SW 1271 (cell line): ENCODE measurements at places on chromosomes 1 and 21.
A peak's percentile ranks its signal among the peaks of the same experiment; 100 is the strongest.

GRCh38 chr1:21344098-21344749 lies 54.0 kb upstream of the ECE1 start:
- DNase-seq, result no peak

GRCh38 chr1:39959651-39960333 lies 4.8 kb downstream of the MFSD2A start:
- DNase-seq, result no peak

GRCh38 chr1:67722292-67722944 lies 37.4 kb downstream of the GADD45A start:
- no peak for DNase-seq

DNA sequence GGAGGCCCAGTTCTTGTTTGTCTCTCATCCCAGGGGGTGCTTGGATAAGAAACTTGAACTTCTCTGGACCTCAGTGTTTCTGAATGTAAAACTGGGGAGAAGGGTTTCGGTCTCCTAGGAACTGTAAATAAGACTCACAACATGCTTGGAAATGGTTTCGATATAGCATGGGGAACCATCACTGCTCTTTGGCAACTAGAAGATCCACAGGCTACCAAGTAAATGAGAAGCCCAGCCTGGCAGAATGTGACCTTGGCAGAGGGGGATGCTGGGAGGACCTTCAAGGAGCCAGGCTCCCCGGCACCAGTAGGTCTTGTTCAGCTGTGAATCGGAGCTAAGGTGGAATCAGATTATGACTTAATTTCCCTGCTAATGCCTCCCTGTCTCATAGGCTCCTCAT lies 3.7 kb downstream of the ARL8A start:
- no peak for DNase-seq

- no peak for DNase-seq
These were observed 56.1 kb downstream of the STYXL2 start for GRCh38 chr1:167149793-167150491.

DNA sequence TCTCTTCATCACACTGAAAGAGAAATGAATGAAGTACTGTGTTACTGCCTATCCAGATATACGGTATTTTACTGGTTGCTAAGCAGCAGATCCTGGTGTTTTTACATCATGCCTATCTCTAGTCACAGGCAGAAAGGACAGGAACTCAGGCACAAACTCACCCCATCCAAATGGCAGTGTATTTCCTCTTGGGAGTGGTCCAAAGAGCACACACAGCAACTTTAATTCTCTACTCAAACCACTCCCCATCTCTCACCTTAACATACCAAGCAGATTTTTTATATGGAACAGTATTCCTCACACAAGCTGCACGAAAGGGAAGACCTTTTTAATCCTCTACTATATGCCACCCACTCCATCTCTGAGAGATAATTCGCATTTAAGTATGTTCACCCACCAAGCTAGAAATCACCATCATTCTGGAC lies 27.3 kb downstream of the EIF4G3 start:
- peak; percentile 77 for DNase-seq

DNA sequence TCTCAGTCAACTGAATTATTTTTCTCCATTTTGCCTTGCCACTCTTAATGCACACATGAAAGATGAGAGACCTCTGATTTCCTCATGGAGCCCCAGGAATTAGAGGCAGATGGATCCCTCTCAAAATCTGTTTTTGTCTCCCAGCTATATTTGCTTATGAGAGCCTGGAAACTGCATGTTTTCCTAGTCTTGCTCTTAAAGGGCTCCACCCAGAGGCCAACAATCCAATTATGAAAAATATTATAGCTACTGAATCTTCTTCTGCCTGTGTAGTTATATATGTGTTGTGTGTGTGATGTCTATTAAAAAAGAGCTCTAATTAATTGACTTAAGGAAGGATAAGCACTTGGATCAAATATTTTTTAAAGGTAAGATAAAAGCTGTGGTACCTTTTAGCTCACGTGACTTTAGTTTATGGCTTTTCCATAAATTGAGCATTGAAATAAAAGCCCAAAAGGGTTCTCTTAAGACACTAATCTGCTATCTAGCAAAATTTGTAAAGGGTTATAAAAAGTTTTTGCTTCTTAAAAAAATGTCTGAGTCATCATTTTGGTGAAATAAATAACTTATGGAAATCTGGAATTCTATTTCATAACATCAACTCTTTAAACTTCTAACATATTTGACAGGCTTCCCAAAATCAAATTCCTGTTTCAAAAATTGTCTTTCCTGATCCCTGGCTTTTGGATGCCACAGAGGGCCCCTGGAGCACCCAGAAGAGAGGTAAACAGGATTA lies 31.2 kb upstream of the TSPEAR start:
- no peak for DNase-seq

DNA sequence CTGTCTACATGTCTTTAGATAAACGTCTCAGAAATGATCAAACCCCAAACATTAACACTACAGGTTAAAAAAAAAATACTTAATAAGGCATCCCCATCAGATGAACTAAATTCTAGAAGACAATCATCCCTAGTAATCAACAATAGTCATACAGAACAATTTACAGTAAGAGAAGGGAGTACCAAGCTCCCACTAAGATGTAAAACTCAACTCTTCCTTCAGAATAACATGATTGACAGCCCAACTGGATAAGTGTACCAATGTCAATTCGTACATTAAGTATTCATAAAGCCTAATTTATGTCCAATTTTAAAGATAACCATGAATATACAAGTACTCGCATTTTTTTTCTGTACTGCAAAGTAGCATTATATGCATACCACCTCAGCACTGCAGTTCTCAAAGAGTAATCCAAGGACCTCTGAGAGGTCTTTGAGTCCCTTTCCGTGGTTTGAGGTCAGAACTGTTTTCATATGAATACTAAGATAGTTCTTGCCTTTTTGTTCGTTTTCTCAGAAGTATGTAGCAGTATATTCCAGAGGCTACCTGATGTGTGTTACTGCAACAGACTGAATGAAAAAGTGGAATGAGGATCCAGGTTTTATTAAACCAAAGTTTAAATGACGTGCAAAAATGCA lies 6.6 kb downstream of the SCAF4 start:
- DNase-seq, result no peak

GRCh38 chr1:114081437-114082303 lies 72.0 kb downstream of the SYT6 start:
- no peak for DNase-seq

DNA sequence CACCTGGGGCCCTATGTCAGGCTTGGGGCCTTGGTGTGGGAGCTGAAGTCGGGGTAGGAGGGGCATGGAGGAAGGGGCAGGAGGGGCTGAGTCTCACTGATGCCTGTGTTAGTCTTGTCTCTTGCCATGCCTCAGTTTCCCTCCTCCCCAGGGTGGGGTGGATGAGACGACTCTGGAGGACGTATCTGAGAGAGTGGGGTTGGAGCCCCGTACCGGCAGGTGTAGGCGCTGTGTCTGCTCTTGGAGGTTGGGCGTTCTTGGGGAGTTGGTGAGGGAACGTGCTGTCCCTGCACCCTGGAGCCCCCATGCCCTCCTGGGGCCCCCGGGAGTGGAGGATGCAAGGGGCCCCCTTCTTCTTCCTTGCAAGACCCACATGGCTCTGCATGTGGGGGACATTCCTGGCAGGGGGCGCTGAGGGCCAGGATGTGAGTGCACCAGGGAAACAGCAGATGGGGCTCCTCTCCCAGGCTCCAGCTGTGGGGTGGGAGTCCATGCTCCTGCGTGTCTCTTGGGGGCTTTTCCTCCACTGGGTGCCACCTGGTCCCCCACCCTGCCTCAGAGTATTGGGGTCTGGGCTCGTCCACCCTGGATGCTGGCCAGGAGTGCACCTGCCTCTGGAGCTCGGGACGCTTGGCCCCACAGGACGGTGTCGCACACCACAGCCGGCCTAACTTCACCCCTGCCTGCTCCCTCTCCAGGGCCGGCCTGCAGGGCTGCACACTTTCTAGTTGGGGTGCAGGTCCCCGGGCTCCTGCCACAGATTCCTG lies 1.4 kb upstream of the TNFRSF14 start:
- no peak for DNase-seq

DNA sequence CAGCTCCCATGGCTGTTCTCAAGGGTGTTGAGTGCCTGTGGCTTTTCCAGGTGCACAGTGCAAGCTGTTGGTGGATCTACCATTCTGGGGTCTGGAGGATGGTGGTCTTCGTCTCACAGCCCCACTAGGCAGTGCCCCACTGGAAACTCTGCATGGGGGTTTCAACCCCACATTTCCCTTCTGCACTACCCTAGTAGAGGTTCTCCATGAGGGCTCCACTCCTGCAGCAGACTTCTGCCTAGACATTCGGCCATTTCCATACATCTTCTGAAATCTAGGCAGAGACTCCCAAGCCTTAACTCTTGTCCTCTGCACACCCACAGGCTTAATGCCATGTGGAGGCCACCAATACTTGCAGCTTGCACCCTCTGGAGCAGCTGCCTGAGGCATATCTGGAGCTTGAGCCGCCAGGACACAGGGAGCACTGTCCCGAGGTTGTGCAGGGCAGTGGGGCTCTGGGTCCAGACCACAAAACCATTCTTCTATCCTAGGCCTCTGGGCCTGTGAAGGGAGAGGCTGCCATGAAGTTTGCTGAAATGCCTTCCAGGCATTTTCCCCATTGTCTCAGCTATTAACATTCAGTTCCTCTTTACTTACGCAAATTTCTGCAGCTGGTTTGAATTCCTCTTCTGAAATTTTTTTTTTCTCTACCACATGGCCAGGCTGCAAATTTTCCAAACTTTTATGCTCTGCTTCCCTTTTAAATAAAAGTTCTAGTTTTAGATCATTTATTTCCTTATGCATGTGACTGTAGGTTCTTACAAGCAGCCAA lies 8.8 kb upstream of the CAPN8 start:
- no peak for DNase-seq

GRCh38 chr1:178065250-178065649 lies 28.7 kb upstream of the RASAL2 start:
- DNase-seq, result no peak

DNA sequence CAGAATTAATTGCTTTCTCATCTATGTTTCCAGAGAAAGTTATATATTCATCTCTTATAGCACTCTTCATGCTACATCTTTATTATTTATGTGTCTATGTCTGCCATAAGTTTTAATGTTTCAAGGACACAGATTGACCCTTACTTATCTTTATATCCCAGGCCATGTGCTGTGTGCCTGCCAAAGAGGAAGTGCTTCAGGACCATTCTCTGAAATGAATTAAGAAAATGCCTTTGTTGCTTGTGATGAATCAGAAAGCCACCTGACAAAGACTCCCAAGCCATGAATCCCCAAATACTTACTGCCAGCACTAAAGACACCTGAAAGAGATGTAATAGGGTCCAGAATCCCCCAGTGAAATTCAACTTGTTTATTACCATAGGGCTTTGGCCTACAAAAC lies 342.1 kb upstream of the C1orf87 start:
- DNase-seq, result no peak

GRCh38 chr1:244730153-244730933 lies 77.4 kb downstream of the DESI2 start:
- peak; percentile 56 for DNase-seq

- peak; percentile 65 for DNase-seq
These were observed 21.0 kb downstream of the H3-3A start for GRCh38 chr1:226083302-226084101.

- DNase-seq, result no peak
These were observed 175.3 kb downstream of the GALNT2 start for GRCh38 chr1:230242326-230242725.

DNA sequence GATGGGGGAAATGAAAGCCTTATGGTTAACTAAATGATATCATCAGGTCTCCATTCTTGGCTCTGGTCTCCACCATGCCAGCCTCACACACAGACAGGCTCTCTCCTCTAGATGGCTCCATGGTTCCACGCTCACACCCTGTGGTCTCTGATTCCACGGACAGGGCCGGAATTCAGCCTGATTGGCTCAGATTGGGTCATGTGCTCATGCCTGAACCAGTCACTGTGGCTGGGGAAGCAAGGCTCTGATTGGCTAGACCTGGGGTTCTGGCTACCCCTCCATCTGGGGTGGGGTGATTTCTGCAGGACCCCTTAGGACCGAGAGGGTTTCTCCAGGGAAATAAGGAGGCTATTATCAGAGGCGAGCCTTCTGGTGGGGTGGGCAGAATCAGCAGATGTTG lies 277.0 kb downstream of the PTPRU start:
- DNase-seq, result peak; percentile 30

GRCh38 chr21:42038826-42039425 lies 28.8 kb upstream of the ZBTB21 start:
- DNase-seq, result no peak

GRCh38 chr1:240193679-240194078 lies 102.0 kb downstream of the FMN2 start:
- DNase-seq, result no peak

DNA sequence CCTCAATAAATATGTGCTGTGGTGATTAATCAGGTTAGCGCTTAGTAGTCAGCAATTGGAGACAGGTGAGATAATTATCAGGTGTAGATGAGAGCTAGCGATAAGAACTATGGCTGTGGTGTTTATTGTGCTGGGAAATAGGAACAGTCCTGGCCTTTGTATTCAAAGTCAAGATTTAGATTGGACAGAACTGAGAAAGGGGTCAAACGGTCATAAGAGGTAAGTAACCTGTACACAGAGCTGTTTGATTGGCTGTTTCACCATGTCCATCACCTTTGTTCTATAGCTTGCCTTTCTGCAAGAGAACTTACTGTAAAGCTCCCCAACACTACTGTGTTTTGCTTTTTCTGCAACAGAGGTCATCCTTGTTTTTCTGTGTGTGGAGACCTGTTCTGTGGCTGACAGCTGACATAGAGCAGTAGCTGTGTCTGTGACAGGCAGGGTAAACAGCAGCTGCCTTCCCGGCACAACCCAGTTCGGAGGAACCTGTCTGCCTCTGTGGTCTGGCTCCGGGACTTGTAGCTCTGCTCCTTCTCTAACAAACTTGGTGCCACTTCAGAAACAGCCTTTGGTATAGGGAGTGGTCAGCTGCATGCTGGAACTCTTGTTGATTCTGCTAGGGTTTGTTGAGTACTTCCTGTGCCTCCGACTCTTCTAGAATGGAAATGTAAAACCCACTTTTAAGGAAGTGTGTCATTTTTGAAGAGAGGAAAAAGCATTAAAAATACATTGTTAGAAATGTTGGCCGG lies 21.1 kb upstream of the CDC42 start:
- no peak for DNase-seq

DNA sequence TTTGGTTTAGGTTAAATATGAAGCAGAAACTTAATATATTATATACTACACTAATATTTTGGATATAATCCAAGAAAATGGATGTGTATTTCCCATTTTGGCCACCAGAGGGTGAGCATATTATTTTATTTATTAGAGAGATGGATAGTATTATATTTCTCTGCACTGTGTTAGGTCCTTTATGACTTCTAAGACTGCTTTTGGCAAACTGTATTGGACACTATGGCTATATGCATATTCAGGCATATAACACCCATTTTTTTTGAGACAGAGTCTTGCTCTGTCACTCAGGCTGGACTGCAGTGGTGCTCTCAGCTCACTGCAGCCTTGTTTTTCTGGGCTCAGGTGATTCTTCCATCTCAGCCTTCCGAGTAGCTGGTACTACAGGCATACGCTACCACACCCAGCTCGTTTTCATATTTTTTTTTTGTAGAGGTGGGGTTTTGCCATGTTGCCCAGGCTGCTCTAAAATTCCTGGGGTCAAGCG lies 17.8 kb upstream of the PGM1 start:
- peak; percentile 37 for DNase-seq

GRCh38 chr1:42424201-42424600 lies 31.6 kb downstream of the ZMYND12 start:
- DNase-seq, result no peak
